ENCODE measurements at places on chromosomes 13 and 19. TPM values are rescaled to one million over a fixed set of nuclear protein-coding genes. Genes with fewer than 3 reads are reported as not detected.
A peak's percentile ranks its signal among the peaks of the same experiment; 100 is the strongest.

DNA sequence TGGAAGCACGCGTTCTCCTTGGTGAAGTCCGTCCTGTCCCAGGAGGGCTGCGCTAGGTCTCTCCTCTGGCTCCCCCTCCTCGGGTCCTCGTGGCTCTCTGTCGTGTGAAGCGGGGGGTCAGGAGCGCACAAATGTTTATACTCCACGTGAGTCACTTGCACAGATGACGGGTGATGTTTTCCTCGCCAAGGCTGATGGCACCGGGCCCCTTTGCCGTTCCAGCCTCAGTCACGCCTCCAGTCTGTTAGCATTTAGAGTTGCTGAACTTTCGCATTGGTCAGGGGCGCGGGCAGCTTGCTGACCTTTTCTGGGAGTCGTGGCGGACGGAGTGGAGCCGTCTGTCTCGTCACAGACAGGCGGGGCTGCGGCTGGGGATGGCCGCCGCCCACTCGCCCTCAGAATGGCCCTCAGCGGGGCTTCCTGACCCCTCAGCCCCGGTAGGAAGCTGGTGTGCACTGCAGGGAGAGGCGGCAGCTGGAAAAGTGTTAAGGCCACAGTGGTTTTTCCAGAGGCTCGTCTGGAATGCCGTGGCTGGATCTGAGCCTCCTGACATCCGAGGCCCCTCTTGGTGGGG, 13.7 kb downstream of the KLHL26 start:
- DNase-seq = peak; percentile 81
- peak overlapping the region; percentile 92 for H3K27ac ChIP-seq
- H3K4me1 ChIP-seq = peaks cover 70% of the 10 kb centered on the region
- no peaks in the 10 kb centered on the region for H3K27me3 ChIP-seq

- H3K36me3 ChIP-seq = no peaks in the 10 kb centered on the region
- no peak within 1 kb of the TSS for H3K4me3 ChIP-seq
- no peaks in the 10 kb centered on the region for H3K4me1 ChIP-seq
- H3K27ac ChIP-seq = peak within 1 kb of the TSS; percentile 82
Measured at GRCh38 chr19:15934332-15935078, at the start of gene CYP4F11. Gene CYP4F11, minus strand, starts transcription at chr19:15934529. Its CDS starts 121 bp downstream, at chr19:15934408.

GRCh38 chr19:31264041-31264778, 85.0 kb downstream of the TSHZ3 start:
- H3K27me3 ChIP-seq = no peaks in the 10 kb centered on the region
- no peaks in the 10 kb centered on the region for H3K36me3 ChIP-seq
- peaks cover 19% of the 10 kb centered on the region for H3K4me1 ChIP-seq
- no peak for DNase-seq

The ZNF878 gene
- 0.66 TPM for total RNA-seq

The IL17D gene
- total RNA-seq = 7.3 TPM
